ENCODE measurements at places on chromosomes 16 and 17.

DNA sequence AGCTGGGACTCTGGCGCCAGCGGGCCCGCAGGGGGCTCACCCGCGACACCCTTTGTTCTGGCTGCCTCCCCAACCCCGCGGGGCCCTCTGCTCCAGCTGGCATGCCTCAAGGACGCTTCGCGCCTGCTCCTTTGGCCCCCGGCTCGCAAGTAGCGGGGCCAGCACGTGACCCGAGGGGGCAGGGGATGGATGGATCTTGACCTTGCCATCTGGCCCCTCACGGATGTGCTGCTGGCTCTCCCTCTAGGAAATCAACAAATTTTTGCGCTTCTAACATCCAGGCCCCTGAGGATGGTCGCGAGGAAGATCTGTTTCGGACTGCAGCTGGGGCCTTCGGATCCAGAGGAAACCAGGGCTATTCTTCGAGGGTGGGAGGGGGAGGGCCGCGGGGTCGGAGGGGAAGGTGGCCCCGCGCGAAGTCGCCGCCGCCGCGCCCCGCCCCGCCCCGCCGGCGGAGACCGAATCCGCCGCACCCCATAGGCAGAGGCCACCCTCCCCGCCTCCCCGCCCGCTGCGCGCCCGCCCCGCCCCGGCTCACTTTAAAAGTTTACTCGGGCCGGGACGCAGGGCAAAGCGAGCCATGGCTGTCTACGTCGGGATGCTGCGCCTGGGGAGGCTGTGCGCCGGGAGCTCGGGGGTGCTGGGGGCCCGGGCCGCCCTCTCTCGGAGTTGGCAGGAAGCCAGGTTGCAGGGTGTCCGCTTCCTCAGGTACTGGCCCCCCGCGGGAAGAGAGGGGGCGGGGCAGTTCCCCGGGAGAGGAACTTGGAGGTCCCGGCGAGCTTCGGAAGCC lies at the start of gene ACSF2:
ACSF2 (plus strand) TSS at position 537 of the 790 bp plus-strand sequence; CDS start at position 581, 44 bp downstream.
- DNase-seq = peak; percentile 83

DNA sequence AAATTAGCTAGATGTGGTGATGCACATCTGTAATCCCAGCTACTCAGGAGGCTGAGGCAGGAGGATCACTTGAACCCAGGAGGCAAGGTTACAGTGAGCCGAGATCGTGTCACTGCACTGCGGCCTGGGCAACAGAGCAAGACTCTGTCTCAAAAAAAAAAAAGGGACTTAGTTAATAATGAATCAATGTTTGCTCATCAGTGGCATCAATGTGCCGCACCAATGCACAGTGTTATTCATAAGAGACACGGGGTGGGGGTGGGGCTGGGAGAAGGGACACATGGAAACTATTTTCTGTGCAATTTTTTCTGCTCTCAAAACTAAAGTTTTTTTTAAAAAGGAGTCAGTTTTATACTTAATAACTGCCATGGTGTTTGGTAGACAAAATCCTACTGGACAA lies 6.8 kb upstream of the ATP2C2 start:
- DNase-seq = no peak

DNA sequence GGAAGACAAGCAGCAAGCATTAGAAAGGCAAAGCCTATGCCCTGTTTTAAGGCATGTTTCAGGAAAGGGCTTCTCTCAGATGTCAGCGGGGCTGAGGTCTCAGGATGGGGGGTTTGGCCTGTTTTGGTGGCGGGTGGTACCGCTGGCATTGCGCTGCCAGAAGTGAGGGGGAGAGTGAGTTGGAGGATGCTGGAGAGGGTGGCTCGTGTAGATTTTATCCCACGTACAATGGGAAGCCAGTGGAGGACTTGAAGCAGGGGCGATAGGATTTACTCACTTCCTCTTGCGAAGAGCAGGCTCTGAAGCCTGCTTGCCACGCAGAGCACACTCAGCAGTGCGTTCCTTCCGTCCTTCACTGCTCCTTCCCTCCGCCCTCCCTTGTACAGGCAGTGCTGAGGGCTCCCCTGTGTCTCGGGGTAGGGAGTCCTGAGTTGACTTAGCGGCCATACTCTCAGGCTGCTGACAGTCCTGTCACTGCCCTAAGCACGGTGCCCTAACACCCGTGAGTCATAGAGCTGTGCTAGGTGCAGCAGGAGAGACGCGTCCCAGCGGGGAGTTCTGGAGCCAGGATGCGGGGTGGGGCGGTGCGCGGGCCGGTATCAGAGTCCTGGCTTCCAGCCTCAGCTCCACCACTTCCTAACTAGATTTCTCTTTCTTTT lies 113.1 kb downstream of the SNX29 start:
- no peak for DNase-seq

- DNase-seq = no peak
Observed at GRCh38 chr17:79652999-79653643, 42.3 kb upstream of the RBFOX3 start.

DNA sequence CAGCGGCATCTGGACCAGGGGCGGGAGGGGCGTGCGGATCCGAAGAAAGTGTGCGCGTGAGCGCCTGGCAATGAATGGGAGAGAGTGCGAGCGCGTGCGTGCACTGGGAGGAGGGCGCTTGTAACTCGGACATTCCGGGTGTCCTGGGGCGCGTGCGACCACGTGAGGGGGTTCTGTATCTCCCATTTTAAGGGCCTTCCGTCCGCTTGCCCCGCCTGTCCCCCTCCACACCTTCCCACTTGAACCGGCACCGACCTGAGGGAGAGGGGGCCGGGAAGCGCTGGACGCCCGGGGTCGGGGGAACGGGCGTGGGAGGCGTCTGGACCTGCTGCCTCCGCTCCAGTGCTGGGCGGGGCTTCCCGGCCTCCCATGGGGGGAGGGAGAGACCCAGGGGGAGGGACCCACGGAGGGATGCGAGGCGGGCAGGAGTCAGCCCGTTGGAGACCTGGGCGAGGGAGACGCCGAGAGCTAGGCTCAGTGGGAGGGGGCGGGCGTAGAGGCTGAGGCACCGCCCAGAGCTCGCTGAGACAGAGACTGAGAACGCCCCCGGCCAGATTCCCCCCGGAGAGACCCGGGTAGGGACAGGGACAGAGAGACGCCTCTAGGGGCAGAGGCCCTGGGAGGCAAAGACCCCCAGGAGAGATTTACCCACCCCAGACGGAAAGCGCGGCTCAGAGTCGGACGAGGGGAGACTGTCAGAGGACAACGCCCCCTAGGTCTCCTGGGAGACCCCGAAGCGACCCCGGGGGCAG lies at the start of gene KREMEN2:
KREMEN2 (plus strand) TSS at position 553 of the 752 bp plus-strand sequence. CDS start 246 bp downstream, outside the sequence.
- DNase-seq = no peak

- no peak for DNase-seq
Observed at GRCh38 chr16:31484491-31485171, 1.7 kb downstream of the SLC5A2 start.

DNA sequence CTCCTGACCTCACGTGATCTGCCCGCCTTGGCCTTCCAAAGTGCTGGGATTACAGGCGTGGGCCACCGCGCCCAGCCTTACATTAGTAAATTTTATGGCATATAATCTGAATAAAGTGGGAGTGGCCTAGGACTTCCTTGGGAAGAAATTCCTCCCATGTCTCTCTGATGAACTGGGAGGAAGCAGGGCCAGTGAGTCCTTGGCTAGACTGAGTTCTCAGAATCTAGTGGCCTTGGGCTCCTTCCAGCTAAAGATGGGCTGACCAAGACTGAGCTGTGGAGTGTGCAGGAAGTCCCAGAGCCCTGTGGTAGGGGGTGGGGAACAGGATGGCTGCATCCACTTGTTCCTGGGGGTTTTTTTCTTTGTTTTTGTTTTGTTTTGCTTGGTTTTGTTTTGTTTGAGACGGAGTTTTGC lies 10.0 kb upstream of the NAGLU start:
- peak; percentile 36 for DNase-seq

GRCh38 chr17:29663155-29663554 lies 40.4 kb upstream of the CORO6 start:
- no peak for DNase-seq

GRCh38 chr16:88883946-88884345 lies 17.5 kb upstream of the PABPN1L start:
- peak; percentile 72 for DNase-seq

- DNase-seq = peak; percentile 92
Observed at GRCh38 chr17:7351665-7352502, at the start of gene KCTD11. TSS of gene KCTD11 (plus strand) at chr17:7352162.

- DNase-seq = no peak
Observed at GRCh38 chr17:74682028-74682427, 30.7 kb downstream of the CD300LF start.

- DNase-seq = peak; percentile 44
Observed at GRCh38 chr17:27793168-27793905, 7.0 kb downstream of the NOS2 start.

DNA sequence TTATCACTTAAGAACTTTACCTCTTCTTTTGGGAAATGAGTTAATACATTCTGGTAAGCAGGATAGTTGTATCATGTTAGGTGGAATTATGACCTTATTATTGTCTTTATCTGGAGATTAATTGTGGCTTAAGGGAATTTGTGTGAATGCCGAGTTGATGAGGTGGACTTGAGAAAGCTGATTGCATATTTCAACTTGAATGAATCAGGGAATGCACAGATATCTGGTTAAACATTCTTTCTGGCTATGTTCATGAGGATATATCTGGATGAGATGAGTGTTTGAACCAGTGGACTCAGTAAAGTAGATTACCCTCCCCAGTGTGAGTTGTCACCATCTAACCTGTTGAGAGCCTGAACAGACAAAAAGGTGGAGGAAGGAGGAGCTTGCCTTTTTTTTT lies 326.1 kb upstream of the GOT2 start:
- DNase-seq = no peak

- DNase-seq = no peak
Observed at GRCh38 chr17:79395066-79395465, 215.8 kb downstream of the RBFOX3 start.

DNA sequence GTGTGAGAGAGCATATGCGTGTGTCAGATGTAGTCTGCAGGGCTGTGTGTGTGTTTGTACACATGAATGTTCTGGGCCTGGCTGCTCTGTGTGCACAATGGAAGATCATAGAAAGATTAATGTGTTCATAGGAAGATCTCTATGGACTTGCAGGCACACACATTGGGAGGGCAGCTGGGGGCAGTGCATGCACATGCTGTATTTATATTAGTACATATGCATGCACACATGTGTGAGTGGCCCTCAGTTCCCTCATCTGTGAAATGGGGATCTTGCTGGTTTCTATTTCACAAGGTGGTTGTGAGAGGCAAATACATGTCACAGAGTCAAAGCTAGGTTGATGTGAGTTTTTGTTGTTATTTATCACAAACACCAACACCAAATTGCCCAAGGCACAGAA lies 2.1 kb downstream of the CA7 start:
- no peak for DNase-seq

DNA sequence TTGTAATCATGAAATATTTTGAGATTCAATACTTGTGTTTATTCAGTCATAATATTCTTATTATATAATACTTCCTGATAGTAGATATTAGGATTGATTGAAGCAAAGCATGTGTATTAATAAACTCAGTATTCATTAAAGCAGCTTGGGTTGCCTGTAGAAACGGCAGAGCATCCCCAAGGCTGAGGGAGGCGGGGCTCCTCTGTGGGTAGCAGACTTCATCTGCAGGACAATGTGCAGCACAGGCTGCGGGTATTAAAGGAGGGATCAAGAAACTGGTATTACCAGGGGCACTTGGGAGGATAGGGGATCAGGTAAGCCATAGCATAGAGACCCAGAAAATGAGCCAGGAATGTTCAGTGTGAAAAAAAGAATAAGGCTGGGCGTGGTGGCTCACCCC lies 213.6 kb downstream of the PRKCA start:
- DNase-seq = no peak

- peak; percentile 81 for DNase-seq
Observed at GRCh38 chr16:10577305-10578202, 2.8 kb downstream of the EMP2 start.

GRCh38 chr17:17840751-17841591 lies 4.2 kb upstream of the SREBF1 start:
- DNase-seq = no peak

GRCh38 chr16:48833461-48833860 lies 223.5 kb upstream of the N4BP1 start:
- no peak for DNase-seq

DNA sequence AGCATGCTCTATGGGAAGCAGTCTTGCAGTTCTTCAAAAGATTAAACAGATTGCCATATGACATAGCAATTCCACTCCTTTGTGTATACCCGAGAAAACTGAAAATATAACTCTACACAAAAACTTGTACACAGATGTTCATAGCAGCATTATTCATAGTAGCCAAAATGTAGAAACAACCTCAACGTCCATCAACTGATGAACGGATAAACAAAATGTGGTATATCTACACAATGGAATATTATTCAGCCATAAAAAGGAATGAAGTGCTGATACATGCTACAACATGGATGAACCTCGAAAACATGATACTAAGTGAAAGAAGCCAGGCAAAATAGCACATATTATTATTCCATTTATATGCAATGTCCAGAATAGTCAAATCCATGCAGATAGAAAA lies 221.2 kb upstream of the PSMD7 start:
- no peak for DNase-seq

- no peak for DNase-seq
Observed at GRCh38 chr17:40124279-40125141, 2.7 kb downstream of the MSL1 start.

DNA sequence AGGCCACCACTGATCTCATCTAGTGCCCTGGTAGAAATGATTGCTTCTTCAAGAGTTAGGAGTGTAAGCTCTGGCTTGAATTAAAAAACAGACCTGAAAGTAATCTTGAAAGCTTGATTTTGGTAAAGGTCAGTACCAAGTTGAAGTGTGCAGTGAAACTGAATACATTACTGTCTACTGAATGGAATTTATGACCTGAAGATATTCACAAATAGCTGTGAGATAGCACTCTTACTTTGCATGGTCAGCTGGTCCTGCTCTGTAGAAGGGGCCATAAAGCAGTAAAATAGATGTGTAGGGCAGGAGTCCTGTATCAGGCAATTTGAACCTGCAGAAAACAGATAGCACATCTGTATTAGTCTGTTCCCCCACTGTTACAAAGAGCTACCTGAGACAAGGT lies 78.6 kb downstream of the MYH13 start:
- no peak for DNase-seq

DNA sequence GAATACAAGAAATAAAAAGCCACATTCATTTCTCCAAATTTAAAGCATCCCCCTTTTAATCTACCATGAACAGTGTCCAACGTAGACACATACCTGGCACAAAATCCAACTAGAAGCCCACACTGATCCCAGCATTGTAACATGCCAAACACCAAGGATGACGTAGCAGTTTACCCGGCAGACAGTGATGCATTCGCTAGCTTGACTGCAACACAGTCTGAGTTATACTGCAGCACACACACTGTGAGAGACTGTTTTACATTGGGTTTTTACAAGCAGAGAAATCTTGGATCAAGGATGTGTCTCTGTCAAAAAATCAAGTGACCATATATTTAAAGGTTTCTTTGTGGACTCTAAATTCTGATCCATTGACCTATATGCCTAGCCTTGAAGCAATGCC lies 74.5 kb upstream of the C17orf78 start:
- no peak for DNase-seq

DNA sequence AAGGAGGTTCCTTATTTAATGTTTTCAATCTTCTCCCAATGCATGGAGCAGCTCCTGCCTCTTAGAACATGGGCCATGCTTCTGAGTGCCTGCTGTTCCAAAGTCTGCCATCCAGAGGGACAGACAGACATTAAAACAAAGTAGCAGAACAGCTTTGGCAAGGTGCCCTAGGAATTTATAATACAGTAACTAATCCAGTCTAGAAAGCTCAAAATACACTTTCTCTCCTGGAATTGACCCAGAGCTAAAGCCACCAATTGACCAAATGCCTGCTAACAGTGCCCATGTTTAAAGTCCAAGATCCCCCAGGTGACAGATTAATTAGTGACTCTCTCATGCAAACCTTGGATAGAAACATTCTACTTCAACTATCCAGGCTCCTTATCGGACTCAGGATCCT lies 11.1 kb upstream of the CHRNE start:
- DNase-seq = no peak

Data from femur (tissue), 1 donor.